Heart left ventricle (tissue), 16 donors: ENCODE measurements at places on chromosomes 6 and 20. TPM values are rescaled to one million over a fixed set of nuclear protein-coding genes. Genes with fewer than 3 reads are reported as not detected.

DNA sequence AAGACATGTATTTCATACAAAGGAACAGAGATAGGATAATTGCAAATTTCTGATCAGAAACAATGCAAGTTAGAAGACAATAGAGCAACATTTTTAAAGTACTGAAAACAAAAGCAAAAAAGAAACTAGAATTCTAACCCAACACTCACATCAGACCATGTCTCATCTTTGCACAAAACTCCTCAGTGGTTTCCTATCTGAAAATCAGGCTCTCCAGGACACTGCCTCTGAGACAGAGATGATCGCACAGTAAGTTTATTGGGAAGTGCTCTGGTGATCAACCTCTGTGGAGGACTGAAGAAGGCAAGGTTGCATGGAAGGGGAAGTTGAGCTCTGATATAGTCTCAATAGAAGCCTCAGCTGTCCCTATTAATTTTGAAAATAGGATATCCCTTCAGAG, 2.3 kb upstream of the TTBK1 start:
- no peaks in the 10 kb centered on the region for H3K4me1 ChIP-seq
- DNase-seq, result no peak
- H3K36me3 ChIP-seq, result no peaks in the 10 kb centered on the region
- H3K4me3 ChIP-seq, result no peak overlapping the region
- peaks cover 57% of the 10 kb centered on the region for H3K27me3 ChIP-seq

DNA sequence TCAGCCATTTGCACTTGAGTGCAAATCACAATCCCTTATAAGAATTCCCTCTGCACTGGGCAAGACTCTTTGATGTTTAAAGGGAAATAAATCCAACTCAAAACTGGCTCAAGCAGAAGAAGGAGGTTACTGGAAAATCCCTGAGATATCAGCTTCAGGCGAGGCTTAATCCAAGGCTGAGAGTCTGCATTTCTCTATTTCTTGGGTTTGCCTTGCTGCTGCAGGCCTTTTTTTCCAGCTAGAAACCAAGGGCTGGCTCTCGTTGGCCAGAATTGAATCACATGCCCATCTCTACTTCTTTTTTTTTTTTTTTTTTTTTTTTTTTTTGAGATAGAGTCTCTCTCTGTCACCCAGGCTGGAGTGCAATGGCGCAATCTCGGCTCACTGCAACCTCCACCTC, 11.7 kb downstream of the HCK start:
- peak overlapping the region; percentile 30 for H3K27ac ChIP-seq
- DNase-seq, result no peak
- no peak overlapping the region for H3K4me3 ChIP-seq
- no peaks in the 10 kb centered on the region for H3K27me3 ChIP-seq
- no peaks in the 10 kb centered on the region for H3K4me1 ChIP-seq

Gene CST4
- total RNA-seq, result not detected

GRCh38 chr20:20608641-20609040, 103.8 kb downstream of the RALGAPA2 start:
- H3K36me3 ChIP-seq, result peaks cover 31% of the 10 kb centered on the region
- no peak overlapping the region for H3K27ac ChIP-seq
- H3K4me1 ChIP-seq, result no peaks in the 10 kb centered on the region
- H3K4me3 ChIP-seq, result no peak overlapping the region
- H3K27me3 ChIP-seq, result no peaks in the 10 kb centered on the region
- DNase-seq, result no peak

DNA sequence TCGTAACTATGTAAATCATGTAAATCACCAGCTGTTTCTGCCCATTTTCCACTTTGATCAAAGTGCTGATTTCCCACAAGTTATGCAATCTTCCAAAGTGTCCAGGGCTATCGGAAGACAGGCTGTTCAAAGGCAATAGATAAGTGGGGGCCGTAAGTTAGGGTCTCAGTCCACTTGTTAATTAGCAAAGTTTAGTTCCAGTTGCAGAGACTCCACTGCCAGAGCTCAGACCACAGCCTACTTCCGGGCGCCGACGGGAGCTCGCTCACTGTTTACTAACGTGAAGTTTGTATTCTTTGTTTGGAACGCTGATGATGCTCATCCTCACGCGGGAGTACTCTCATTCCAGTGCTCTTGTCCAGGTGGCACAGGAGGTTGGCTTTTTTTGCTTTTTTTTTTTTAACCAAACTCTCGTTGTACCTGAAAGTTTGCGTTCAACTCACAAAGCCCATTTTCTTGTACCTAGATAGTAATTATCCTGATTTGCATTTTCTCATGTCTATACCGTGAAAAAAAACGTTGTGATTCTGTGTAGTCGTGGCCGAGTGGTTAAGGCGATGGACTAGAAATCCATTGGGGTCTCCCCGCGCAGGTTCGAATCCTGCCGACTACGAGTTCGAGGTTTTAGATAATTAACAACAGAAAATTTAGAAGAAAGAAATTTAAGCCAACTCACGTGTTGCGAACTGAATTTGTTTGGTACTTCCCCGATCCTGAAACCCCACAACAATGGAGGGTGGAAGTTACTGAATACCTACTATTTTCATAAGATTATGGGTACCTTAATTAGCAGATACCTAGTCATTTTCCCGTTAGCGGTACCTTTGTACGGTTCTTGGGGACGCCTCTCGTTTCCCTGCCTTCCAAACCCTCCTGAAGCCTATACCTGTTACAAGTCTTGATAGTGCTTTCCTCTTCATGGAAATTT, 29.9 kb upstream of the ZNF184 start:
- no peaks in the 10 kb centered on the region for H3K36me3 ChIP-seq
- DNase-seq, result peak; percentile 31
- H3K27me3 ChIP-seq, result peaks cover 2% of the 10 kb centered on the region
- H3K27ac ChIP-seq, result no peak overlapping the region
- no peaks in the 10 kb centered on the region for H3K4me1 ChIP-seq

DNA sequence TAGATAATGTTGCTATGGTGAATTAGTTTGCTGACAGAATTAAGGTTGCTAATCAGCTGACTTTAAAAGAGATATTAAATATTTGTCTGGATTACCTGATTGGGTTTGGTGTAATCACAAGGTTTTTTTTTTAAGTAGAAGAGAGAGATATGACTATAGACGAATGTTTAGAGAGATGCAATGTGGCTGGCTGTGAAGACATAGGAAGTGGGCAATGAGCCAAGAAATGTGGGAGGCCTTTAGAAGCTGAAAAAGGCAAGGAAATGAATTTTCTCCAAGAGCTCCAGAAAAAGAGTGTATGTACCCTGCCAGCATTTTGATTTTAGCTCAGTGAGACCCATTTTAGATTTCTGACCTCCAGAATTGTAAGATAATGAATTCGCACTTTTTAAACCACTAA, 598.3 kb downstream of the PKHD1 start:
- H3K36me3 ChIP-seq, result no peaks in the 10 kb centered on the region
- H3K27ac ChIP-seq, result no peak overlapping the region
- DNase-seq, result no peak
- no peaks in the 10 kb centered on the region for H3K27me3 ChIP-seq

GRCh38 chr6:100235631-100236030, 229.1 kb downstream of the SIM1 start:
- no peaks in the 10 kb centered on the region for H3K27me3 ChIP-seq
- H3K27ac ChIP-seq, result no peak overlapping the region
- H3K36me3 ChIP-seq, result no peaks in the 10 kb centered on the region
- DNase-seq, result no peak

Gene PGBD1
- total RNA-seq, result 3.5 TPM

DNA sequence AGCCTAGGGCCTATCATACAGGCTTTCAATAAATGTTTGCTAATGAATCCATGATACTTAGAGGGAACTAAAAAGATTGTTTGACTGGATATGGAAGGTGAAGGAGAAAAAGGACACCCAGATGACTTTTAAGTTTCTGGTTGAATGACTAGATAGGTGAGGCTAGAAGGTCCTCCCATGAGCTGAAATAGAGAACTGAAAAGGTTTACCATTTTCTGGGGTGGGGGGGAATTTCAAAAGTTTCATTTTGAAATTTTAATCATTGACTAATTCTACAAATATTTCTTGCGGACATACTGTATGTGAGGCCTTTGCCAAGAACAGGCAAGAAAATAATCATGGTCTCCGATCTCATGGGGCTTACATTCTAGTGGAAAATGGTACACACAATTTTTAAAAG, 17.9 kb upstream of the ZBTB2 start:
- H3K27ac ChIP-seq, result no peak overlapping the region
- peaks cover 79% of the 10 kb centered on the region for H3K36me3 ChIP-seq
- H3K27me3 ChIP-seq, result no peaks in the 10 kb centered on the region
- H3K4me3 ChIP-seq, result no peak overlapping the region
- no peak for DNase-seq

GRCh38 chr6:19865178-19865577, 28.0 kb downstream of the ID4 start:
- H3K4me1 ChIP-seq, result no peaks in the 10 kb centered on the region
- H3K36me3 ChIP-seq, result no peaks in the 10 kb centered on the region
- DNase-seq, result no peak
- H3K27ac ChIP-seq, result no peak overlapping the region

- DNase-seq, result peak; percentile 66
- H3K36me3 ChIP-seq, result no peaks in the 10 kb centered on the region
- H3K27ac ChIP-seq, result peak overlapping the region; percentile 83
- no peak overlapping the region for H3K4me3 ChIP-seq
- no peaks in the 10 kb centered on the region for H3K4me1 ChIP-seq
- no peaks in the 10 kb centered on the region for H3K27me3 ChIP-seq
These were observed 39.2 kb upstream of the PIM1 start for GRCh38 chr6:37130704-37131103.

DNA sequence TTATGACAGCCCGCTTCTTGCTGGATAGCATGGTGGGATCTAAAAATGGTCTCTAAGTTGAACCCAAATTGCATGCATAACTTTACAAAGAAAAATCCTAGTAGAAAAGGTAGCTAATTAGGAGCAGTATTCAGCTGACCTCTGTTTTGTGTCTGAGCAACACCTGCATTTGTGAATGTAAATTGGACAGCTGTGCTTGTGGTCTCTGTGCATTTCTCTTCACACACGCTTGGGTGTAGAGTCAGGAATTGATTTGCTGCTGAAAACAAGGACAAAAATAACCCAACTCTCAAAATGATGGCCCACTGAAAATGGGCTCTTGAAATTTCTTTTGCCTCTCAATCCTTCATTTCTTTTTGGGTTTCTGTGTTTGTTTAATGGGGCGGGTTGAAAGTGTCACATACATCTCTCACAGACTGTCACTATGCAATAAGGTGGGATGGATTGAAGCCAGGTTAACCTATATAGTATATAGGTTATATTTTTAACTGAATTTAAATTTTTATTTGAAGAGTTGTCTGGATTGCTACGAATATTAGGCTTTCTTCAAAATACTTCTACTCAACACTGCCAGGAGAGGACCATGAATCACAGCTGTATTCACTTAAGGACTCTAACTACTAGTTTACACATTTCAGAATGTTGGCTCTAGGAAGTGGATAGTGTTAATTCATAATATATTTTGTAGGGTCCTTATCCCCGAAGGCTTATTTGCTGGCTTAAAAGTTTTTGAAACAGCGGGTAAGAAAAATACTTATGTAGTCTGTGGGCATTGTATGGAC, 46.5 kb downstream of the SOBP start:
- peaks cover 3% of the 10 kb centered on the region for H3K4me1 ChIP-seq
- no peaks in the 10 kb centered on the region for H3K36me3 ChIP-seq
- DNase-seq, result no peak
- H3K4me3 ChIP-seq, result no peak overlapping the region

Gene FAM83B
- not detected for total RNA-seq

GRCh38 chr20:34559311-34560140, 1.0 kb downstream of the MAP1LC3A start:
- peak overlapping the region; percentile 97 for H3K27ac ChIP-seq
- peaks cover 24% of the 10 kb centered on the region for H3K4me1 ChIP-seq
- no peak for DNase-seq
- H3K4me3 ChIP-seq, result peak overlapping the region; percentile 86
- H3K36me3 ChIP-seq, result no peaks in the 10 kb centered on the region

DNA sequence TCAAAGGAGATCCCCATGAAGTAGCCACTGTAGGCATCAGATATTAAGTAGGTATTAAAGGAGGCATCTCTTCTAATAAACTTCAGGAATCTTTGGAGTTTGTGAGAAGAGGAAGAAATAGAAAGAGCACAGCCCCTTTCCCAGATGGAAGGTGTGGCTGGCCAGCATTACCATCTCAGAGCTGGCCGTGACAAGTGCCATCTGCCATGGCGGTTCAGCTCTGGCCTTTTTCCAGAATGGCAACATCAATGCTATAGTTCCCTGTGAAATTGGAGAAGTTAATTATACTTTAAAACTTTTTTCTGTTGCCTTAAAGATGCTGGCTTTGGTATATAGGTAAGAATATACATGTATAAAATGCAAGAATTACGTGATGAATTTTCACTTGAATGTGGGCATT, 51.9 kb upstream of the MCUR1 start:
- DNase-seq, result no peak
- no peak overlapping the region for H3K27ac ChIP-seq
- H3K36me3 ChIP-seq, result no peaks in the 10 kb centered on the region
- no peaks in the 10 kb centered on the region for H3K4me1 ChIP-seq
- no peaks in the 10 kb centered on the region for H3K27me3 ChIP-seq

Gene ANKEF1
- 3.1 TPM for total RNA-seq

Gene ZDHHC14
- total RNA-seq, result 15.4 TPM

- H3K36me3 ChIP-seq, result no peaks in the 10 kb centered on the region
- DNase-seq, result no peak
- no peak overlapping the region for H3K27ac ChIP-seq
- H3K4me3 ChIP-seq, result no peak overlapping the region
- peaks cover 22% of the 10 kb centered on the region for H3K4me1 ChIP-seq
These were observed 17.9 kb downstream of the SH3BGRL2 start for GRCh38 chr6:79649016-79649415.

DNA sequence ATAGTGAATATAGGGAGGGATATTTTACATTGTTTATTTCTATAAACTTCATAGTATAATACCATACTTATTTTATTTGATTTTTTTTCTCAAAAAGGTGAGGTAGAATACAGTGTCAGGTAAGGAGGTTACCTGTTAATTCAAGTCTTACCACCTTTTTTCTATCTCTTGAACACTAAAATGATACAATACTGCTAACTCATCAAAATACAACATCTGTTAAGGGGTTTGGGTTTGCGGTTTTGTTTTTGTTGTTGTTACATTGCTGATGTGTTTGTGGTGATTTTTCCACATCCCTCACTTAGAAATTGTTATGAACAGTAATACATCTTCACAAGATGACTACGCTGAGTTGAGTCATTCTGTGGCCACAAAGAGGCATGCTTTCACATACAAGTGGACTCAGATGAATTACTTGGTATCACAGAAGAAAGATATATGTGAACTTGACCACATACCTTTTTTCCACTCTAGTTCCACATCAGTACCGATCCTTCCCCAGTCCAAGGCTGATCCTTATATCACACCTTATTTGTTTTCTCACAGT, 139.4 kb upstream of the ID4 start:
- H3K27ac ChIP-seq, result no peak overlapping the region
- H3K36me3 ChIP-seq, result no peaks in the 10 kb centered on the region
- peaks cover 2% of the 10 kb centered on the region for H3K27me3 ChIP-seq
- no peak overlapping the region for H3K4me3 ChIP-seq
- no peak for DNase-seq
- H3K4me1 ChIP-seq, result no peaks in the 10 kb centered on the region

GRCh38 chr6:26432627-26433201, 7.6 kb upstream of the BTN3A3 start:
- H3K27ac ChIP-seq, result no peak overlapping the region
- no peak overlapping the region for H3K4me3 ChIP-seq
- H3K27me3 ChIP-seq, result no peaks in the 10 kb centered on the region
- DNase-seq, result no peak
